ENCODE measurements at places on chromosomes 1 and 21.

- no peak for DNase-seq
Measured at GRCh38 chr1:23704834-23705495, 13.4 kb downstream of the RPL11 start.

DNA sequence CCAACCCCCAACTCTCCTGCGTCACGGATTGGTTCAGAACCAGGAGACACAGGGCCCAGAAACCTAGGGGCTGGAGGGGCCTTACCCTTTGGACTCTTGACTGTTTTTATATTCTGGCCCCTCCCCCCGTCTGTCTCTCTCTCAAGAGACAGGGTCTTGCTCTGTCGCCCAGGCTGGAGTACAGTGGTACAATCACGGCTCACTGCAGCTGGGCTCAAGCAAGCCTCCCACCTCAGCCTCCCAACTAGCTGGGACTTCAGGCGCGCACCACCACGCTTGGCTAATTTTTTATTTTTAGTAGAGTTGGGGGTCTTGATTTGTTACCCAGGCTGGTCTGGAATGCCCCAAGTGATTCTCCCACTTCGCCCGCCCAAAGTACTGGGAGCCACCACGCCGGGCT is 52.5 kb downstream of the PRKCZ start:
- DNase-seq = no peak

- no peak for DNase-seq
Measured at GRCh38 chr1:94260635-94261387, 23.4 kb upstream of the ARHGAP29 start.

GRCh38 chr1:177077006-177077405 is 87.5 kb downstream of the ASTN1 start:
- no peak for DNase-seq

GRCh38 chr21:43271452-43272020 is 102.7 kb downstream of the CRYAA start:
- DNase-seq = no peak

DNA sequence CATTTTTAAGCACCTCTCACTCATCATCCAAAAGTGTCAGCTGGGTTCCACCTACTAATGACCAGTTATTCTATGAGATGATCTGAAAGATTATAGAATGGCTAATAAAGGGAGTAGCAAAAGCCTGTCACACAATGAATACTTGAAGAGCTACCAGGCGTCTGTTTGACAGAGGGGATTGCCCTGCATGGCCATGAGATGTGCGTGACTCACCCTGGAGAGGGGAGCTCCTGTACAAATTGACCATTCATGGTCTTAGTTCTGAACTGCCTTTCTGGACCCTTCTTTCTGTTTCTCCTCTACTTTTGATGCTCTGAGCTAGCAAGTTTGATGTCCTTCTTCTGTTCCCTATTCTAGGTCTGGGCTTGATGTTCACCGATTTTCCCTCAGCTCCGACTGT is 85.2 kb upstream of the ABCD3 start:
- peak; percentile 80 for DNase-seq

GRCh38 chr1:226405411-226405988 is 2.4 kb downstream of the PARP1 start:
- no peak for DNase-seq

- no peak for DNase-seq
Measured at GRCh38 chr1:14952626-14953314, 200.8 kb upstream of the TMEM51 start.

GRCh38 chr1:185017966-185018365 is 27.4 kb upstream of the RNF2 start:
- DNase-seq = no peak

- no peak for DNase-seq
Measured at GRCh38 chr1:13737398-13737797, 37.4 kb downstream of the PRDM2 start.

DNA sequence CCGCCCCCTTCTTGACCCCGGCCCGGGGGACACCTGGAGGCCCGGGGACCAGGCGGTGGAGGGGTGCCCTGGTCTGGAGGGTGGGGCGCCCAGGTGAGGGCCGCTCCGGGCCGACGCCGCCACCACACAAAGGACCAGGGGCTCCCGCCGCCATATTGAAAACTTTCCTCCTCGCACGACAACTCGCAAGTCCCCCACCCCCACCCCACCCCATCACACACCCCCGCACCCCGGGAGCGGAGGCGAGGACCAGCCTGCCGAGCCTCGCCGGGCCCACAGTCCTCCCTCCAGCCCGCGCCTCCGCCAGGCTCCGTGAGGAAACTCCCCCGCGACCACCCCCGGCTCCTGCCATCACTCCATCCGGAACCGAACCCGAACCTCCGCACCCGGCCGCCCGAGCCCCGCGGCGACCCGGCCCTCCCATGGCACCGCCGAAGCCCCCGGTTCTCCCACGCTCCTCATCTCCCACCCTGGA is 733 bp downstream of the KDM5B start:
- DNase-seq = peak; percentile 53

DNA sequence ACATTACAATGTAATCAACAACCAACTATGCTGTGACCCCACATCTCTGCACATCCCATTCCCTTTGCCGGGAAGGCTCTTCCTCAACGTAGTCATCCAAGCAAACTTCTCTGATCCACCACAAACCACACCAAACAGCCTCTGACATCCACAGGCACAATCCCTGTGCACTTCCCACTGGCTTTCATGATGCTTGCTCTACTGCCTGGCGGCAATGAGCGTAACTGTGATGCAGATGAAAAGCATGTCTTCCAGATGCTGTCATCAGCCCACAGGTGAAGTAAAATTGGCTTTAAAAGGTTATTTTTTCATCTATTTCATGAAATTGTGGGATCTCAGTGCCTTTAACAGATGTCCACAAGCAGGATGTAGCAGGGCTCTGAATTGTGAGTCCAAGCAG is 635.2 kb downstream of the SMYD3 start:
- peak; percentile 56 for DNase-seq

GRCh38 chr1:88802404-88802803 is 89.0 kb downstream of the GTF2B start:
- peak; percentile 59 for DNase-seq

DNA sequence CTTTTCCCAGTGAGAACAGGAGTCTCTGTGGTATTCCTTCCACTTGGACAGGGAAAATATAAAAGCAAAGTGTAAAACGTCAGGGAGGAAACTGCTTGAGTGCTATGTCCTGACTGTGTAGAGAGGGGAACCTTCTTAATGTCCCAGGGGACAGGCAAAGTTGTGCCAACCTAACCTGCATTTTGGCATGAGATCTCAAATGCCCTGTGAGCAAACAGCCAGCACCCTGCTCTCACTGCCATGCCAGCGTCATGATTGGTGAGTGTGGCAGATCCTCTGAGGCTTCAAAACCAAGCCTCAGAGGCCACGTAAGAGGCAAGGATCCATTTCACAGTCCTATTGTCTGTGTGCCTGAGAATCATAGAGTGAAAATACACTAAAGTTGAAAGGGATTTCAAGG is 49.7 kb upstream of the RAP1A start:
- DNase-seq = no peak

DNA sequence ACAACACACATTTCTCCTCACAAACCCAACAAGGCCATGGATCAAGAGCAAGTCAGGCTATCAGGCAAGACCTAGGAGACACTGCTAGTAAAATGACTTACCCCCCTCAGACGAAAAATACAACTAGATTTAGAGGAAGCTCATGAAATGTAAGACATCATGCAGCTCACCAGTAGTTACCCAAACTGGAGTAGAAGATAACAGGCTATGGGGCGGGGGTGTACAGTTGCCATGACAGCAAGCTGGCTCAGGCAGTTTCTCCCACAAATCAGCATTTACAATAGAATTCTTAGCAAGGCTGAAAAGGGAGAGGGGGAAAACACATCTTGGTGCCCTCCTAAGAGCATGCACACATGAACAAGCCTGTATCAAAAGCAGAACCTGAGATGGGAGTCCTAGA is 13.9 kb downstream of the TPM3 start:
- DNase-seq = no peak

DNA sequence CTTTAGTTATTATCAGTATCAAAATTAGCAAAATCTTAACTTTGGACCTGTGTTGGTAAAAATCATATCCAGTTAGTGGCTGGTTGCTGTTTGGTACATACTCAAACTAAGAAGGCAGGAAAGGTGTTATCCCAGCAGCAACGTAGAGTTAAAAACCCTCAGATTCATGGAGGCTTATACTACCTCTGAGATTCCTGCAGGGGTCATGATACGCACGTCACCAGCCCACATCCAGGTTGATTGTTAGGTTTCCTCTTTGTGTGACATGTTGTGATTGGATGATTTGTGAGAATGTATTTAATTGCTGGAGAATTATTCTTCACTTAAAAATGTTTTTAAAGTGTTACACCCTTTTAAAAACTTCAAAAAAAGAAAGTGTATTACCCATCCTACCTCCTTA is 423.3 kb upstream of the ADGRL2 start:
- DNase-seq = no peak

- no peak for DNase-seq
Measured at GRCh38 chr1:219686171-219686570, 73.3 kb upstream of the ZC3H11B start.

GRCh38 chr1:181073638-181074037 is 14.9 kb upstream of the IER5 start:
- peak; percentile 95 for DNase-seq

- DNase-seq = peak; percentile 83
Measured at GRCh38 chr21:35658242-35658641, 402.1 kb downstream of the SETD4 start.

DNA sequence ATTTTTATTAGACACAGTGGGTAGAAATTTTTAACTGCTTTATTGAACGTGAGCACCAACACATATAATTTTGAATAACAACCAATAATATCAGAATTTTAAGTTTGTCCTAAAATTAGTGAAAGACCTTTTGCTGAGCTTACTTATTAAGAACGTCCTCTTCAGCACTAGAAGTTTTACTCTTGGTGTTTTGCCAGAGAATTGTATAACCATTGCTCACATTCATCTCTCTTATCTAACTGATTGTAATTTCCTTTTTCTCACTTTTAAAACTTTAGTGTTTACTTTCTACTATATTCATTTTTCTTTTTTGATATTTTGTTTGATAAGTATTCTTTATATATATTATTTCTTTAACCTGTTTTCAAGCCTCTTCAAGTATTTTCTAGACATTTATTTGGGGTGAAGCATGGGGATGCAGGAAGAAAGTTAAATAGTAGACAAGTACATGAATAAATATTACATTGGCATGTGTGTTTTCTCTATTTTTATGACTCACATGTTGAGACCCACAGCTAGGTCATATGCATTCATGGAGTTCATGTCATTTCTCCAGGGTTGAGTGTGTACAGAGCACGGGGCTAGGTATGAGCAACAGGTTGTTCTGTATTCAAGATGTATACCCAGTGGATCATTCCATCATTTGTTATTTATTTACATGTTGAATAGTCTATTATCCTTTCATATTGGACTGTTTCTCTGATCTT is 90.6 kb downstream of the ATP6V1G3 start:
- DNase-seq = peak; percentile 76

DNA sequence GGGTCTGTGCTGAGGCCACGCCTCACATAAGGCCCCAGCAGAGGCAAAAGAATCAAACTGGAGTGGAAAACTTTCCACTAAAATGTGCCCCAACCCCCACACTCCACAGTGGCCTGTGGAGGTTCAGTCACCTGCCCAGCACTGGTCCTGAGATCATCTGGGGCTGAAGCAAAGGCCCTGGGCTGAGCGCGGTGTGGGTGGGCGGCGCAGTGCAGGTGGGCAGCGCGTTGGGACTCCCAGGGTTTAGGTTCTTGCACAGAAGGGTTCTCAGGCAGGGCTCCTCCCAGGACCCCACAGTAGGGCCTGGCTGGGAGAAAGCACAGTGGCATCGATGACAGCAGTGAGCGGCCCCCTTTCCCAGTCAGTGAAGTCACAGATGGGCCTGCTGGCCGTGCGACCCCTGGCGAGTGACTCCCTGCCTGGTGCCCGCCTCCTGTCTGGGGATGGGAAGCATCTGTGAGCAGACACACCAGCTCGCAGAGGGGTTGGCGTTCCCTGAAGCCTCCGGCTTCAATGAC is 13.8 kb upstream of the GPR153 start:
- DNase-seq = no peak

GRCh38 chr1:30039354-30040080 is 683.9 kb downstream of the MATN1 start:
- no peak for DNase-seq

- DNase-seq = peak; percentile 73
Measured at GRCh38 chr1:33140153-33141149, 41.4 kb downstream of the TRIM62 start.

DNA sequence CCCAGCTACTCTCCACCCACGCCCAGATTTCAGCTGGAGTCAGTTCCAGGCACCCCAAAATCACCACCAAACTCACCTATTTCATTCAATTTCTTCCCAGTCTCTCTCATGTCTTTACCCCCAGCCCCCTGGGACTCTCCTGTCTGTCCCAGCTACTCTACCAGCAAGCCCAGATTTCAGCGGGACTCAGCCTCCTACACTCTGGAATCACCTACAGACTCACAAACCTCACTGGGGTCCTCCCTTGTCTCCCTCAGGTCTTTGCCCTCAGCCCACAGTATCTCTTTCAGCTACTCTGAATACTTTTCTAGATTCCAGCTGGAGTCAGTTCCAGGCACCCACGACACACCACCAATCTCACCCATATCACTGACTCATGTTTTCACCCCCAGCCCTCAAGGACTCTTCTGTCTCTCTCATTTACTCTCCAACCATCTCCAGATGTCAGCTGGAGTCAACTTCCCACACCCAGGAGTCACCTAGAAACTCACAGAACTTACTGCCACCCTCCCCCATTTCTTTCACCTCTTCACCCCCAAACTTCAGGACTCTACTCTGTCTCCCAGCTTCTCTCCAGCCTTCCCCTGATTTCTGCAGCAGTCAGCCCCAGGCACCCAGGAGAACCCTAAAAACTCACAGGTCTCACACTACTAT is 1529.3 kb upstream of the TPTE start:
- no peak for DNase-seq

- no peak for DNase-seq
Measured at GRCh38 chr1:223792046-223792445, 53.7 kb downstream of the TP53BP2 start.

- no peak for DNase-seq
Measured at GRCh38 chr1:156949127-156949526, 28.7 kb downstream of the LRRC71 start.

GRCh38 chr21:16427587-16428087 is 697.9 kb downstream of the USP25 start:
- DNase-seq = no peak

All from iris pigment epithelial cell (primary cell).